ENCODE measurements at places on chromosomes 12 and 14. TPM values are rescaled to one million over a fixed set of nuclear protein-coding genes. Genes with fewer than 3 reads are reported as not detected.

The AVPR1A gene
- total RNA-seq, result not detected

The OTOGL gene
- not detected for total RNA-seq

The NRXN3 gene
- 1.8 TPM for total RNA-seq

The PHC1 gene
- total RNA-seq, result 37.6 TPM

The KRT75 gene
- not detected for total RNA-seq

The CPM gene
- total RNA-seq, result 5.2 TPM

The DAO gene
- total RNA-seq, result not detected

The LMNTD1 gene
- not detected for total RNA-seq
